ENCODE measurements at places on chromosomes 6 and 20. TPM values are rescaled to one million over a fixed set of nuclear protein-coding genes. Genes with fewer than 3 reads are reported as not detected.

DNA sequence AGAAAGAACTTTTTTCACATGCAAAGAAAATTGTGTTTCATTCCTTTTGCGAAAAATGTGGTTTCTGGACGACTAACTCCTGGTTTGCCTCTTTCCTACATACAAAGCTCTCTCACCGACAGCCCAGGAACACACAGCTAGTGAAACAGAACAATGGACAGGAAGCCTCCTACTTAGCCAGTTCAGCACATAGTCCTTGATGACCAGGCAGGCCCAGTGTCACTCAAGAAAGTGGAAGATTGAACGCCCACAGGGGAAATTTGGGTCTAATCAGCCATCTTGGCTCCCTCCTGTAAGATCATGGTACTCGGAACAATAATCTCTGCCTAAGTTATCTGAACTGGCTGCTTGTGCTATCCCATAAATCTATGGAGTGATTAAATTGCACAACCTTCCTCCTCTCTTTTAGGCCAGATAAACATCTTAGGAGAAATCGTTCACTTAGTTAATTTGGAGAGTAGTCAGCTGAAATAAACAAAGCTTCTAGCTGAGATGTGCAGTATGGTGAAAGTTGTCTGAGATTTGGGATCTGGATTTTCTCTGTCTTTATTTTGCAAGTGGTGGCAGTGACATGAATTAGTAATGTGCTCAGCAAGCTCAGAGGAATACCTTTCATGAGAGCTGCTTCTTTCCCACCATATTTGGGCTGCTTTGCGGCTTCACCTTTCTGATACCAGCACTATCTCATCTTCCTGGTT, 147.0 kb downstream of the MTFR2 start:
- no peaks in the 10 kb centered on the region for H3K4me1 ChIP-seq
- H3K27me3 ChIP-seq, result no peaks in the 10 kb centered on the region
- H3K36me3 ChIP-seq, result no peaks in the 10 kb centered on the region
- H3K27ac ChIP-seq, result peak overlapping the region; percentile 34
- DNase-seq, result no peak

GRCh38 chr20:1377341-1377871, 15.4 kb downstream of the FKBP1A start:
- H3K4me1 ChIP-seq, result peaks cover 57% of the 10 kb centered on the region
- no peak overlapping the region for H3K4me3 ChIP-seq
- peaks cover 8% of the 10 kb centered on the region for H3K36me3 ChIP-seq
- H3K27ac ChIP-seq, result peak overlapping the region; percentile 2
- H3K27me3 ChIP-seq, result no peaks in the 10 kb centered on the region

GRCh38 chr20:5722927-5723326, 27.3 kb upstream of the SHLD1 start:
- no peak for DNase-seq
- H3K27me3 ChIP-seq, result no peaks in the 10 kb centered on the region
- H3K27ac ChIP-seq, result no peak overlapping the region
- no peaks in the 10 kb centered on the region for H3K36me3 ChIP-seq

- H3K27ac ChIP-seq, result no peak overlapping the region
- DNase-seq, result no peak
- H3K36me3 ChIP-seq, result no peaks in the 10 kb centered on the region
- no peak overlapping the region for H3K4me3 ChIP-seq
These were observed 10.2 kb downstream of the SYNDIG1 start for GRCh38 chr20:24479595-24479994.

- H3K4me1 ChIP-seq, result peaks cover 41% of the 10 kb centered on the region
- H3K4me3 ChIP-seq, result no peak overlapping the region
- H3K27ac ChIP-seq, result no peak overlapping the region
- DNase-seq, result no peak
- H3K36me3 ChIP-seq, result no peaks in the 10 kb centered on the region
These were observed 35.9 kb upstream of the B4GALT5 start for GRCh38 chr20:49749625-49750024.

DNA sequence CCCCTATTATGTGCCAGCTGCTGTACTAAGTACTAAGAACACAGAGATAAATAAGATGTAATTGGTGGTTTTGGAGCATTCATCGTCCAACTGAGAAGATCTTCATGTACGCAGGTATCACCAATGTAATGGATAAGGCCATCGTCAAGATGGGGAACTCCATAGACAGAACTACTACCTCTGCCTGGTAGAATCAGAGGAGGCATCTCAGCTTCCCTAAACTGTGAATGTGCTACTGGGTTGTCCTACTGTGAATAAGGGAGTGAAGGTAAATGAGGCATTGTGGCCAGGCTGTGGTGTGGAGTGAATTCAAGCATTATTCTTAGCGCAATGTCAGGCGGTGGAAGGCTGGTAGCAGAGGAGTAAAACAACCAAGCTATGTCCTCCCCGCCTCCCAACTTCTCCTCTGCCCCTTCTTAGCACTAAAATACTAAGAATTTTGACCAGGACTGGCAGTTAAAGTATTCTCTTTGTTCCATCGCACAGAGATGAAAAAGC, 68.2 kb downstream of the TBC1D7 start:
- no peak for DNase-seq
- no peaks in the 10 kb centered on the region for H3K27me3 ChIP-seq
- no peak overlapping the region for H3K27ac ChIP-seq
- no peaks in the 10 kb centered on the region for H3K36me3 ChIP-seq
- H3K4me1 ChIP-seq, result no peaks in the 10 kb centered on the region
- H3K4me3 ChIP-seq, result no peak overlapping the region

- H3K4me1 ChIP-seq, result no peaks in the 10 kb centered on the region
- no peak for DNase-seq
- H3K27me3 ChIP-seq, result no peaks in the 10 kb centered on the region
These were observed 24.2 kb upstream of the PAQR8 start for GRCh38 chr6:52337633-52338290.

GRCh38 chr20:4835244-4836177, 113.8 kb downstream of the PRND start:
- peaks cover 32% of the 10 kb centered on the region for H3K4me1 ChIP-seq
- peak; percentile 63 for DNase-seq
- H3K27ac ChIP-seq, result no peak overlapping the region

DNA sequence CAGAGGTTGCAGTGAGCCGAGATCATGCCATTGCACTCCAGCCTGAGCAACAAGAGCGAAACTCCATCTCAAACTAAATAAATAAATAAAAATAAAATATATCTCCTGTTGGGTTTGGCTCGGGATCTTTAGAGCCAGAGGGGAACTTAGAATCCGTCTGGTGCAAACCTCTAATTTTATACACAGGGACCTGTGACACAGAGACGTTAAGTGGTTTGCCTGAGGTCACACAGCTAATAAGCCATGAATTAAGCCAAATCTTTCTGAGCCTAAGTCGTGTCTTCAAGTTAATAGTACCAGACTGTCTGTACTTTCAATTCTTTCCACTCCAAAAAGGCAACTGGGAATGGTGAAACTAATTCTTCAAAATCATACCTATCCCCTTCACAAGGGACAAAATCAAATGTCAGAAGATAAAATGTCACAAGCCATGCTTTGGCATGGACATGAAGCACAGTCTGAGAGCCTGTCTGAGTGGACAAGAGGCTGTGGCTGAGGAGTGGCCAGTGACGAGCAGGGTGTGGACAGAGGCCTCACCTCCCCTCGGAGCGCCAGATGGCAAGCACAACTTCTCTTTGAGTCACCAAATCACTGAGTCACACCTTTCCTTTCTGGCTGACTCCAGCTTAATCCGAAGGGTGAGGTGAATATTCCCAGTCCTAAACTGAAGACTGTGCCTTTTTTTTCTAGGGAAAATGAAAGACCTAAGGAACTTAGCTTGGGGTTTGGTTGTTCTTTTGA, 177.4 kb downstream of the TFAP2A start:
- H3K27me3 ChIP-seq, result peaks cover 3% of the 10 kb centered on the region
- H3K36me3 ChIP-seq, result no peaks in the 10 kb centered on the region
- DNase-seq, result no peak
- H3K4me3 ChIP-seq, result no peak overlapping the region
- H3K4me1 ChIP-seq, result no peaks in the 10 kb centered on the region
- no peak overlapping the region for H3K27ac ChIP-seq

The UBE2J1 gene
- total RNA-seq, result 30.4 TPM

The FAM83C gene
- not detected for total RNA-seq

The OARD1 gene
- total RNA-seq, result 16.9 TPM

The ENPP3 gene
- total RNA-seq, result 1.5 TPM

The ABHD16B gene
- not detected for total RNA-seq
